ENCODE measurements at places on chromosomes 6 and 20.

GRCh38 chr20:32648761-32649650 lies 24.7 kb downstream of the C20orf203 start:
- DNase-seq = no peak

DNA sequence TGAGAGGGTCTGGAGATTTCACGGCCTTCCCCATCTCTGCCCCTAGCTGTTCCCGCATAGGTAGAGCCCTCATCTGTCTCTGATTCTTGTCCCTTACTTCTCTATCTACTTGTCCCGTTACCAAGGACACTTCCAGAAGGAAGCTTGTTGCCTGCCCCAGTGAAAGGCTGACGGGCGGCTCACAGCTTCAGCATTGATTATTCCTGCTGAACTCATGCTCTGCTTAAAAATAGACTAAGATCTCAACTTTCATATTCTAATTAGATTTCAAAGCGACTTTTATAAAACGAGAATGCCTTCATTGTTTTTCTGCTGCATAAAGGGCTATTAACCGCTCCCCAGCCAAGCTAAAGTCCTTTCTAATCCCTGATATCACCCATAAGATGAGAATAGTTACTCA lies 31.1 kb upstream of the MAFB start:
- DNase-seq = no peak

DNA sequence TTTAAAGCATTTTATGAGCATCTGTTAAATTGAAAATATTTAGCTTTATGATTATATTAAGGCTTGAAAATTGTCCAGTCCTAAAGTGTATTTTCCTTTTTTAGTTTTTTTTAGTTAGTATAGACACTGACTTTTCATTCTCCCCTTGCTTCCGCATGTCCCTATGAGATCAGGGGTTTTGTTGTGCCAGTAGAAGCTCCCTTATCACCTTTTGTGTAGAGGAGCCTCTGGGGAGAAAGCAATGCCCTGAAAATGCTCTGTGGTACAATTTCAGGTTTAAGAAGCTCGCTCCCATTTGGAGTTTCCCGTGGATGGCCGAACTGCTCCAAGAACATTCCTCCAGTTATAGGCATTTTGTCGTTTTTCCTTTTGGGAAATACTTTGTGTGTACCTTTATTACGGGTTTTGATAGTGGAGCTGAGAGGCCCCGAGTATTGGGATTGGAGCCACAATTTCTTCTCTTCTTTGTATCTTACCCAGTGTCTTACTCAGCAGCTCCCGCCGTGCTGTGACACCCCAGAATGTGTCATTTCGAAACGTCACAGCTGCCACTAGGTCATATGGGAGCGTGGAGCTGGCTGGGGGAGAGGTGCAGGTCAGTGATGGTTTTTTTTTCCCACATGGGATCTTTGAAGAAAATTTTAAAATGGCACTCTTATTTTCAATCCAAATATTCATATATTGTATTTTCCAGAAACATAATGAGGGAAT lies 49.9 kb downstream of the RPRD1B start:
- DNase-seq = no peak

DNA sequence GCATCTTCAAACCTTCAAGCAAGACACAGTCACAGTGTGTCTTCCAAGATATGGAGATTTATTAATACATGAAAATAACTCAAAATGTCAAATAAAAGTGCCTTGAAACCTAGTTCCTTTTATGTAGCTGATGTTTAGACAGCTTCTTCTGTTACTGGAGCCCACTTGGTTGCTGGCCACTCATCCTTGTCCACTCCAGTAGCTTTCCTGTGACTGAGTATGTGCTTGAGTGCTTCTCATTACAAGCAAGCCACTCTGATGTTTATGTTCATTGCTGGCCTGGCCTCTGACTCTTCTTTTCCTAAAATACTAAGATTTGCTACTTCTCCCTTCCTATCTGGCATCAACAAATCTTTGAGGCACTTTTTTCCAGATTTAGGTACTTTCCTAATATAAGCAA lies 545.2 kb upstream of the MAN1A1 start:
- DNase-seq = no peak

DNA sequence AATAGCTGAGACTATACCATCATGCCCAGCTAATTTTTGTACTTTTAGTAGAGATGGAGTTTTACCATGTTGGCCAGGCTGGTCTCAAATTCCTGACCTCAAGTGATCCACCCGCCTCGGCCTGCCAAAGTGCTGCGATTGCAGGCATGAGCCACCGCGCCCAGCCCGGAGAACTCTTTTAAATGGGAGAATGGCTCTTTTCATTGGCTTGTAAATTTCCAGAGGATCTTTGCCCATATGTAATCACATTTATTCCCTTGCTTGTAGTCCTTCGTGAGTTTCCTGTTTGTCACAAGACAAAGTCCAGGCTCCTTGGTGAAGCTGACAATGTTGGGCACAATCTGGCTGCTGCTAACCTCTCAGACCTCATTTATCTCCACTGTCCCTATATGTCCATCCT lies 135.1 kb downstream of the CEP57L1 start:
- DNase-seq = no peak

DNA sequence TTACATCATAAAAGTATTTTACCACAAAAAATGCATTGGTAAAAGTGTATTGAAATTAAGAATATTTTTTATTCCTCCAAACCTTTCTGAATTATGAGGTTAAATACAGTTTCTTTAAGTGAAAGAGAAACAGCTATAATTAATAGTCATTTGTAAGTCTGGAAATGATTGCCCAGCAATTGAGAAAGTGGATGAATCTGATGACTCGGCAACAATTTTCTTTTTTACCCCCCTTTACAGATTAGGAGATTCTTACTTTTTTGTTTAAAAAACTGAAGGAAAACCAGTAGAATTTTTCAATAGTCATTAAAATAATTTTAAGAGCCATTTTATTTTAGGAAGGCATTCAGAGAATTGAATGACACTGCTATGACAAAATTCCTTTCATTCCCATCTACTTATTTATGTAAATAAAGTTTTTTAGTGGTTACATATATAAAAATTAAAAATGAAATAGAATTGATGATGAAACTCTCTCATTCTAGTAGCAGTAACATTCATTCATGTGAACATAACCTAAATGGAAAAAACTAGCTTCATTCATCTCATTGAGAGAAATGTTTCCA lies 169.6 kb upstream of the PRND start:
- DNase-seq = no peak

DNA sequence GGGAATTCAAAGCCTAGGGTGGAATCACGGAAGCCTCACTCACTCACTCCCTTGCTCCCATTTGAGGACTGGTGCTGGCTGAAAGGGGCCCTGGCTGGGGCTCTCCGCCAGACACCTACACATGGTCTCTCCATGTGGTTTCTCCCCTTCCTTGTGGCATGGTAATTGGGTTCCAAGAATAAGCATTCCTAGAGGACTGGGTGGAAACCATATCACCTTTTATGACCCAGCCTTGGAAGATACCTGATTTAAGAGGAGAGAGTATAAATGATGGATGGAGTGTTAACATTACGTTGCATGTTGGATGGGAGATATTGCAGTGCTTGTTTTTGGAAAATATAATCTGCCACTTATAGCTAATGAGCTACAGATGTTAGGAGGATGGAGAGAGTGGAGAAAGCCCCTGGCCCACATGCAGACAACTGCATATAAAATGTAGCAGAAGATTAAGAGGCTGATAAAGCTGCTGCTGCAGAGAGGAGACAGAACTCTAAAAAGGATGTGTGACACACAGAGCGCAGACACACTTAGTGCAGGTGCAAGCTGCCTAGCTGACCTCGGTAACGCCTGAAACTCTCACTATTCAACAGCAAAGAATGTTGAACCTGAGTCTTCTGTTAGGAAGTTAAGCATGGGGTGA lies 23.3 kb upstream of the CDKN1A start:
- DNase-seq = no peak

DNA sequence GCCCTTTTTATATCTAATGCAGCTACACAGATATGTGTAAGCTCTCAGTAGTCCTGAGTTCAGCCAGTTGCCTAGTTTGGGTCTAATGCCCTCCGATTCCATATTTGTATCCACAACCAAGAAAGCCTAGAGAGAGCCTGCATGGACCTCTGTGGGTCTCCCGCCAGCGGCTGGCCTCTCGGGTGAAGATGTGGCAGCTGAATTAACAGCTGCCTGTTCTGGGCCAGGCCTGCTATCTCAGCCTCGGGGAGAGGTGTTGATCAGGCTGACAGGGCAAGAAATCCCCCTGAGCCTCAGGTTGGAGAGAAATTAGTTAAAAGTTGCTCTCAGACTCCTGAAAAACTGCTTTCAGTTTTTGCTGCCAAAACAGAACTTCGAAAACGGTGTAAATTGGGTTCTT lies 19.8 kb downstream of the PTK7 start:
- DNase-seq = no peak

- DNase-seq = peak; percentile 96
Measured at GRCh38 chr20:844473-845225, 11.1 kb downstream of the FAM110A start.

- DNase-seq = no peak
Measured at GRCh38 chr6:66599541-66599940, 892.5 kb upstream of the EYS start.

DNA sequence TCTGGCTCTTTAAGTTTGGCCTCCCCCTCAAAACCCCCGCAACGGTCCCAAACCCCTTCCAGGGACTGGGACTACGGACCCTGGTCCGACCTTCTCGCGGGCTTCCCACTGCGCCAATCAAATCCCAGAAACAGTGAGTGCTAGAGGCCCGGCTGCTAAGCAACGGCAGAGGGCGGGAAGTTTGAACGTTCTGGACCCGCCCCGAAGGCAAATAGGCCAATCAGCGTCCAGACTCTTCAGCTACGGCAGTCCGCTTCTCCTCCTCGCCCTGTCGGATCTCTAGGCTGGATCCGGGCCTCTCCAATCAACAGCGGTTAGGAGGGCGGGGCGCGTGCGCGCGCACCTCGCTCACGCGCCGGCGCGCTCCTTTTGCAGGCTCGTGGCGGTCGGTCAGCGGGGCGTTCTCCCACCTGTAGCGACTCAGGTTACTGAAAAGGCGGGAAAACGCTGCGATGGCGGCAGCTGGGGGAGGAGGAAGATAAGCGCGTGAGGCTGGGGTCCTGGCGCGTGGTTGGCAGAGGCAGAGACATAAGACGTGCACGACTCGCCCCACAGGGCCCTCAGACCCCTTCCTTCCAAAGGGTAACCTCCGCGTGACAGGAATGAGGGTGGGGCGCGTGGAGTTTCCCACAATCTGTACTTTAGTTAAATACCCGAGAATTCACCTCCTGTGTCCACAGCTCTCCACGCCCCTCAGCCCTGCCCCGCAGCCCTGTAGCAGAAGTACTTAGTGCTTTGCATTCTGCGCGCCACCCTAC lies at the start of gene MSH5:
Gene MSH5 (plus strand): TSS at position 367 of the 758 bp plus-strand sequence. CDS start 462 bp downstream, outside the sequence.
- DNase-seq = peak; percentile 99
